ENCODE measurements at places on chromosomes 5 and 9.
A peak's percentile ranks its signal among the peaks of the same experiment; 100 is the strongest.

DNA sequence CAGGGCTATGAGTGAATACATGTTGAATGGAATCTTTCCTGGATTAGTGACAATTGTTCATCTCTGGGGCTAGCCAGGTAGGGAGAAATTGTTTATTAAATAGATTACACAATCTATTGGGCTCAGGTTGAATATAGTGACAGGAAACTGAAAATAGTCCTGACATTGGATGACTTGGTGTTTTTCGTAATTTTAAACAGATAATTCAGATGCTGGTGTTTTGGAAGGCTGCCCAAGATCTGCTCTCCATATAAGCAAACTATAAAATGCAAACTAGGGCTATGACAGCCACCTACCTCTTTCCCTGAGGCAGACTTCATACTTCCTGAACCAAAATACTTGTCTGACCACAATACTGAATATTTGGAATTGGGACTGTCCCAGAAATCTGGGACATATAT lies 99.1 kb downstream of the ENC1 start:
- DNase-seq: no peak

- no peak for DNase-seq
These were observed 278.7 kb upstream of the ISL1 start for GRCh38 chr5:51104556-51104955.

DNA sequence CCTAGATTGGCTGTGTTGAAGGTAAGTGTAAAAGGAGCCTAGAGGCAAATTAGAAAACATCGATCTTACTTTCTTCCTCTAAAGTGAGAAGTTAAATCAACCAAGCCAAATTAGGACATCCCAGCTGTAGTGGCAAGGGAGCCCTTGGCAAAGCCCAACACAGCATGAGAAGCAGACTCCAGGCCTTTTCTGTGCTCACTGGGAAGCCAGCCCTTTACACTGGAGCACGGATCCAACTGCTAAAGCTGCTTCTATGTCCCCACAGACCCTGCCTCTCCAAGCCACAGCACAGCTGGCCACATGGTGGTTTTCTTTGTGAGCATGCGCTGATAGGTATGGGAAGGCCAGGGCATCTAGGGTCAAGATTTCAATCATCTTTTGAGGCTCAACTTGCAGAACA lies 94.1 kb downstream of the APBA1 start:
- DNase-seq: no peak

- no peak for DNase-seq
These were observed 168.5 kb downstream of the RGS3 start for GRCh38 chr9:113631871-113632665.

- peak; percentile 72 for DNase-seq
These were observed 14.5 kb upstream of the TAL2 start for GRCh38 chr9:105647595-105648349.

GRCh38 chr9:133427658-133428348 lies 5.6 kb downstream of the ADAMTS13 start:
- no peak for DNase-seq

GRCh38 chr5:555058-555623 lies 30.9 kb upstream of the SLC9A3 start:
- DNase-seq: no peak

DNA sequence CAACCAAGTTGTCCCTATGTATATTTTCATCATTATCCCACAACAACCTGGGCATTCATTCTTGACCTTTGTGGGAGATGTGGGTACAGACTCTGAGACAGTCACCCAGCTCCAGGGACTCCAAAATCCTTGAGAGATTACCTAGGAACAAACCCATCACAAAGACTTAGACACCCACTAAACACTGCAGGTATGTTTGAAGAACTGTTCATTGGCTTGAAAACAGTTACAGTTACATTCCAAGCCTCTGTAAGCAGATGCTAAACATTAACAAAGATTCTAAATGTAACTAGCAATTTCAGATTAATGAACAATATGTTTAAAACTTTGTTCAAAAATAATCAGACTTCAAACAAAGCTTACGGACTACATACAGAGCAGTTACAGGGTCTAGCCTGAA lies 24.7 kb downstream of the DEPDC1B start:
- no peak for DNase-seq

GRCh38 chr9:114070188-114071103 lies 7.7 kb downstream of the AMBP start:
- DNase-seq: no peak

DNA sequence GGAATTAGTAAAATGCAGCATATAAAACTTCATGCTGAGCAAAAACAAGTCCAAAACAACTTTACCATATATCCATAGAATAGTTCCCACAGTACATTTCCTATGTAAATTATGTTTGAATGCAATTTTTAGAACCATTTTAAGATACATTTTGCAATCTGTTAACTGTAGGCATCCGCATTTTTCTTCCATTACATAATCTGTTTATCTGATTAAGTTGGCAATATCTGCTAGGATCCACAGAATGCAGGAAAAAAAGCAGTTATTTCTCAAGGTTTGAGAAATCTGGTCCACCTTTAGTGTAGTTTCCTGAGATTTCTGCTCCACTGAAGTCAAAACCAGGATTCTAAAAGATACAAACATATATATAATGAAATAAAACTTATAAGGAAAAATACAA lies 6.2 kb downstream of the NUDCD2 start:
- DNase-seq: no peak

All from NCI-H146 (cell line).